Stimulated activated naive CD8-positive, alpha-beta T cell treated with anti-CD3 and anti-CD28 coated beads, Interleukin-15, amount 100 ng/mL, for 72 hours (primary cell): ENCODE measurements at places on chromosomes 12 and 14.

GRCh38 chr12:106273491-106273890 is 25.7 kb upstream of the CKAP4 start:
- no peak for DNase-seq

GRCh38 chr14:76917158-76917596 is 91.0 kb downstream of the LRRC74A start:
- no peak for DNase-seq

DNA sequence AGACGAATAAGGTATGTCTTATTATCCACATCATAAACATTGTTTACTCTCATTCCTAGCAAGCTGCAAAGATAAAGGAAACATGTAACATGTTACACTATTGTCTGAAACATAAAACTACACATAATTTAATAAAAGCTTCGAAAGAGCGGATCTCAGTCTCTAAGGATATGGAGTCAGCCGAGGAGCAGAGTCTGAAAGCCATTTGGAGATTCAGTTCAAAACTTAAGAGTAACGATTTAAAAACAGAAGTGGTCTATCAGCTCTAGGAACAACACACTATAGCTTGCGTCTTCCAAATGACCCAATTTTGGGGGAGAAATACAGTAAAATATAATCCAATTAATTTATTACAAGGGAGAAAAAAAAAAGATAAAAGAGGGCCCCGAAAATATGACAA is 775 bp downstream of the NEMF start:
- DNase-seq = no peak

DNA sequence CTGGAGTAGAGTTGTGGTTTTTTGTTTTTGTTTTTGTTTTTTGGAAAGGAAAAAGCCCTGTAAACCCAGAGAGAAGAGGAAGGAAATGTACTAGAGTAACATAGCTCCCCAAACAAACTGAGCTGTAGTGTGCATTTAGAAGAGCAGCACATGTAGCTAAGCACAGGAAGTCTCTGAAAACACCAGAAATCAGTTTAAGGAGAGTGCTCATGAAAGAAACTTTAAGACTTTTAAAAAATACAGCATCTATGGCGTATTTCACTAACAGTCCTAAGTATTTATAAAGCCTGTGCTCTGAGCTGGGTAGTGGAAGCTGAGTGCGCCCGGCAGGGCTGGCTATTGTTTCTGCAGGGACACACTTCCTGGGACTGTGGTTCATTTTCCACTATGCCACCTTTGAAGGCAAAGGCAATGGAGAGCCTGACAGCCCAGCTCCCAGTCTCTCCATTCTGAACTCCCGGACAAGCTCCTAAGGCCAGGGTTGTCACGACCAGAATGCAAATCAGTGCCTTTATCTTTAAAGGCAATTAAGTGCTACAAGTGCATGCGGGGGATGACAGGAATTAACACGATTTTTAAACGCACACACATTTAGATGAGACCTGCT is 45.4 kb downstream of the NIN start:
- DNase-seq = no peak

DNA sequence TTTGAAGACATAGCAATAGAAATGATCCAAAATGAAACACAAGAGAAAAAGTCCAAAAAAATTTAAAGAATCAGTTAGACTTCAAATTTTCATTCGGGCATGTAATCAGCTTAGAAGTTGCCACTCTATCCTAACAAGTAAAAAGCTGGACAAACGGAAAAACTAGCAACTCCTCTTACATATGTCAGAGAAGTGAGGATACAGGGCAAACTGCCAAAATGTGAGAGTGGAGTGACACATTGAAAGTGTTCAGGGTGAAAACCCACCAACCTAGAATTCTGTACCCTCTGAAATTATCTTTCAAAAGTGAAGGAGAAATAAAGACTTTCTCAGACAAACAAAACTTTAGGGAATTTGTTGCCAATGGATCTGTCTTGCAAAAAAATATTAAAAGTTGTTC is 42.0 kb upstream of the CHPT1 start:
- no peak for DNase-seq

DNA sequence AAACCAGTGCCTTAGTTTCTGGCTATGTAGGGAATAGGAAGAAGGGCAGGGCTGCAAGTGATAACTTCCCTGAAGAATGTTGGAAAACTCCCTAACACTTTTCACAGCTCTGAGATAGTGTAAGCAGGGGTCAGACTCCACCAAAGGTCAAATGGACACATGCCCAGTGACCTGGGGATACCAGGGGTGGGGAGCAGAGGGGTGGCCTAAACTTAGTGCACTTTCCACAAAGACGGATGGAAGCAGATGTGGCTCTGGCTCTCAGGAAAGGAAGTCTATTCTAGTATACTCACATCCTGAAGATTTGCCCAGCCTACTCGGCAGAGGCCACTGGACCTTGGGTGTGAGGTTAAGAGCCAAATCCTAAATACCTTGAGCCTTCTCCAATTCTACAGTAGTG is 285.8 kb downstream of the NUAK1 start:
- no peak for DNase-seq

GRCh38 chr12:47343684-47344567 is 264.2 kb upstream of the AMIGO2 start:
- DNase-seq = no peak

DNA sequence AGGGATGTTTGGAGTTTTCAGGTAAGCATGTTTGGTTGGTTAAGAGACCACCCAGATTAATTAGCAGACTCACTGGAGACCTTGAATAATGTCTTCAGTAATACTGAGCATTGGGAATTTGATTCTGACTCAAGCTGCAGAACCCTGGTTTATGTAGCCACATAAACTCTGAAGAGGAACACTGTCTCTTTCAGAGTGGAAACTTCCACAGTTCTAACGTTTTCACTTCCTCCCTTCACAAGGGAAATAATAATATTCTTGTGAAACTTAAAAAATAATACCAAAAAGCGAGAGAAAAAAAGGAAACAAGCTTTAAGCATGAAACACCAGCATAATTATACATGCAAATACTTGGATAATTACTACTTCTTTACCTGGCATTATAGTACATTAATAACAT is 40.0 kb upstream of the ST8SIA1 start:
- no peak for DNase-seq
